ENCODE measurements at places on chromosomes 3 and 15.

- DNase-seq: no peak
Measured at GRCh38 chr3:55467099-55467498, 20.0 kb downstream of the WNT5A start.

DNA sequence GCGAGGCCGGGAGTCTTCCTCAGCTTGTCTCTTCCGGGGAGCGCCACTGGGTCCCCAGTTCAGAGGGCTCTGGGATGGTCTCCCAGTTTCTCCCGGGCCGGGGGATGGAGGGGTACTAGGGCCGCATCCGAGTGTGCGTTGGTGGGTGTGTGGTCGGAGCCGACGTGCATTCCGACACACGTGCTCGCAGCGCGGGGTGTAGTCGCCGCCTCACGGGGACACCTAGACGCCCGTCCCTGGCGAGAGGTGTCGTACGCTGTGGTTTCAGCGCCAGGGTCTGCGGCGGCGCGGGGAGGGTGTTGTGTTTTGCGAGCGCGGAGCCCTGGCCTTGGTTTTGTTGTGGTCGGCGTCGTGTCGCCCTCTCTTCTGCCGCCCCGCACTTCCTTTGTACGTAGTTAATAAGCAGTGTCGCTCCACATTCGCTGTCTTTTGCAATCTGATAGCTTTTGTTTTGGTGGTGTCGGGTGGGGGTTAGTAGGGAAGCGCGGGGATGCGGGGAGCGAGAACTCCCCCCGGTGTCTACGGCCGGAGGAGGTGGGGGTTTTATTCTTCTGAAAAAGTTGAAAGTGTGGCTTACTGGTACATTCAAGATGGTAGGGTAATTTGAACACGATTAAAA lies 2.2 kb downstream of the IGF1R start:
- DNase-seq: peak; percentile 11

DNA sequence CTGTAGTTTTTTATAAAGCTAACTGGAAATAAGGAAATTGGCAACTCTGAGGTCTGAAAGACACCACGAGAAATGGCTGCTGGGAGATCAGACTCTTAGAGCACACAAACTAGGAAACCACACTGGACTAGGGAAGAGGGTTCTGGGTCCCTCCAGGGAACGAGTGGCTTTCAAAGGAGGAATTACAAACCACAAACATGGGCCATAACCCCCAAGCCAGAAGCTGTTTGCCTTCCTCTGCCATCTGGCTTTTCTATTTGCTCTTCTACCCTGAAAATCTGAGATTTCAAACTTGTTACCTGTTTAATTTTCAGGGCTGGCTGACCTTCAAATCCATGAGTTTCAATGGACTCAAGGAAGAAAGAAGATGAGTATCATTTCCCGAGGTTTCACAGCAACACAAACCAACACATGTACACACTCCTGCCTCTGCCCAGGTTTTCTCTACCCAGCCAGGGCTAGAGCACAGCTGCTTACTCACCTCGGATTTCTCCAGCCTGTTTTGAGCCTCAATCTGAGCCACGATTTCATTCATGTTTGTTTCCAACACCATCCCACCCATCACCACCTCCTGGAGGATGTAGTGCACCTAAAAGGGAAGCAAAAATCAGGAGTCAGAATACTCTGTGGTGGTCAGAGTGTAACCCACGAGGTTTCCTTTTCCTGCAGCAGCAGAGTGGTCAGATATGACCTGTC lies 22.6 kb upstream of the ANPEP start:
- DNase-seq: no peak

DNA sequence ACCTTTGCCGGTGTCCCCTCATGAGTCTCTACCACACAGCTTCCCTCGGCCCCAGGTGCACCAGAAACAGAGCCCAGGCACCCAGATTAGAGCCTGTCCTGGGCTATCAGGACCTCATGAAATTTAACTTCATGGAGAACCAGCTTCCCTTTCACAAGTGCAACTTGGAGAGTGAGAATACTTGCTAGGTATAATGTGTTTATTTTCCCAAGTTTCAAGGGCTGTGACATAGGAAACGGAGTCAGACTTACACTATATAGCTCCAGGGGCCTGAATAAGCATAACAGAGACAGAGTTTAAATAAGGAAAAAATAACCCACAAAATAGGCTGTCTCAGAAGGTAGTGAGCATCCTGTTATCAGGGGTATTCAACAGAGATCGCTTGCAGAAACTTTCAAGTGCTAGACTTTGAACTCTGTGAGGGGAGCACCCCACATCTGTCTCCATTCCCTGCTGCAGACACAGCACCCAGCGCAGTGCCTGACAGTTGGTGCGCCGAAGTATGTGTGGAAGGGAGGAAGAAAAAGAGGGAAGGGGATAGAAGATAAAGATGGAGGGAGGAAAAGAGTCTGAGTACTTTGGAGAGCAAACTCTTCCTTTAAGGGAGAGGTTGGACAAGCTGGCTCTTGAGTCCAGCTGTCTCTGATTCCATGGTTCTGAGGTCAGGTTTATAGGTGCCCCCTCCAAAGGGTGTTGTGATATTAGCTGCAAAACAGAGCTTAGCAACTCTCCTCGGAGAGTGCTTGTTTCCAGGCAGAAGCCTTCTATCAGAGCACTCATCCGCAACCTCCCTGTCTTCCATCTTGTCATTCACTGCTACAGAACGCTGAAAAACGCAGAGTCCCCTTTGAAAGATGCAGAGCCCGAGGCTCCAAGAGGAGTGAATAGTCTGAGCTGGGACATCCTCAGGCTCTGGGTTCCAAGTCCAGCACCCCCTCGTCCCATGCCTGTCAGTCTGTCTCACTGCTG lies 84.8 kb downstream of the CPN2 start:
- DNase-seq: no peak

GRCh38 chr3:87468235-87468634 lies 191.9 kb upstream of the POU1F1 start:
- no peak for DNase-seq

DNA sequence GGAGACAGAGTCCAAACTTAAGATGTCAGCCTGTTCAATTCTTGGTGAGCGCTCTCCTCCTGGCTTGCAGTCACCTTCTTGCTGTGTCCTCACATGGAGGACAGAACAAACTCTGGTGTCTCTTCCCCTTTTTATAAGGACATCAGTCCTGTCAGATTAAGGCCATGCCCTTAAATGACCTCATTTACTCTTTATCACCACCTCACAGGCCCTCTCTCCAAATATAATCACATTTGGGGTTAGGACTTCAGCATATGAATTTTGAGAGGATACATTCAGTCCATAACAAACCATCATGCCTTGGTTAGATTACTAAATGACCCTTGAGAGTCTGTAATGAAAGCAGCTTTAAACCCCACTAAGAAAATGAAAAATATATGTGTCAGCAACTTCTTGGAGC lies 175.2 kb downstream of the TAFA4 start:
- DNase-seq: no peak

- no peak for DNase-seq
Measured at GRCh38 chr3:197881270-197881969, 68.6 kb upstream of the RPL35A start.

GRCh38 chr3:79018671-79019136 lies 749.1 kb downstream of the ROBO1 start:
- DNase-seq: no peak

DNA sequence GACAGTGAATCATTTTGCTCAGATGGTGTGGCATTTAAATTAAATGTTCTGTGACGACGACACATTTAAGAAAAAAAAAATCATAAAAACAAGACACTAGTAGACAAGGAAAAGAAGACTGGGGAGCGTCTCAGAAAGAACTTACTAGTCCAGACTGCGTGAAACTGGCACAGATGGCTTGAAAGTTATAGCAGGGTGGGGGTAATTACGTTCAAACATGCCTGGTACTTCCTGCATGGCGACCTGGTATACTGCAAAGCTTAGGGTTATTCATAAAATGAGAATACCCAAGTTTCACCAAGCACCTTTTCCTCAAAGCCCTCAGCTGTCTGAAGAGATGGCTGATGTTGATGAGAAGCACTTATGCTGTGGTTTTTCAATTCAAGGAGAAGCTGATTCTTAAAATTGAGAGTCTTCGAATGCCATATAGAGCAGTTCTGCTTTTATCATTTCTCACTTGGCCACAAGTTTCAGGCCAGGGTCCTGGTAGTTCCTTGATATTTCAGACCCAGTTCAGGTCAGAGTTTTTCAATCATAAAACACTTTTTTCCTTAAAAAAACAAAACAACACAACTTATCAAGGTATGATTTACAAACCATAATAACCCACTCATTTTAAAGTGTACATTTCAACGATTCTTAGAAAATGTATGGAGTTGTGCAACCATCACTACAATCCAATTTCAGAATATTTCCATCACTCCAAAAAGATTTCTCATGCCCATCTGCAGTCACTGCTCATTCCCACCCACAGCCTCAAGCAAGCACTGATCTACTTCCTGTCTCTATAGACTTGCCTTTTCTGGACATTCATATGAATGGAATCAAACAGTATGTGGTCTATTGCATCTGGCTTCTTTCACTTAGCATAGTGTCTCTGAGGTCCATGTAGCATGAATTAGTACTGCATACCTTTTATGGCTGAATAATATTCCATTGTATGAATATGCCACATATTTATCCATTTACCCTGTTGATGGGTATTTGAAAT lies 24.7 kb downstream of the PCOLCE2 start:
- no peak for DNase-seq

DNA sequence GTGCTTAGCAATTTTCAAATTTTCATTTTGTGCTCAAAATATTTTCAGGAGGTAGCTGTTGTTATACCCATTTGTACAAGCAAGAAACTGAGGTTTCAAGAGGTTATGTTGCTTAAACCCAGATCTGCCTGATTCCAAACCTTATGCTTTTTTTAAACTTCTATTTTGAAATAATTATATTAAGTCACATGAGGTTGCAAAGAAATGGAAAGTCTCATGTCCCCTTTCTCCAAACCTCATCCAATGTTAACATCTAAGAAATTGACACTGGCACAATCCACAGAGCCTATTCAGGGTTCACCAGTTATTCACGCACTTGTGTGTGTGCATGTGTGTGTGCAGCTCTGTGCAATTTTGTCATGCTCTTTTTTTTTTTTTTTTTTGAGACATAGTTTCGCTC lies 35.1 kb downstream of the B3GNT5 start:
- no peak for DNase-seq
